Diencephalon (tissue), 1 donor: ENCODE measurements at places on chromosomes 6 and 20. TPM values are rescaled to one million over a fixed set of nuclear protein-coding genes. Genes with fewer than 3 reads are reported as not detected.

Gene RAB5IF
- 41.3 TPM for total RNA-seq

Gene PRDM13
- total RNA-seq = 0.46 TPM

Gene HCRTR2
- 30.0 TPM for total RNA-seq

Gene MCHR2
- 1.6 TPM for total RNA-seq

Gene PTCRA
- not detected for total RNA-seq

Gene GNMT
- not detected for total RNA-seq

Gene SIRPD
- total RNA-seq = not detected

Gene HSPA1A
- 190 TPM for total RNA-seq

Gene DEFB126
- total RNA-seq = not detected

Gene KHDRBS2
- total RNA-seq = 33.7 TPM

Gene ENPP1
- 3.0 TPM for total RNA-seq

Gene ULBP2
- total RNA-seq = 2.1 TPM

Gene SAPCD1
- total RNA-seq = 2.1 TPM

Gene NRSN1
- 31.4 TPM for total RNA-seq

Gene RAET1G
- total RNA-seq = not detected

Gene IL17F
- total RNA-seq = not detected

Gene BEND6
- total RNA-seq = 47.3 TPM

Gene COX4I2
- total RNA-seq = not detected

Gene KHDC1L
- 0.69 TPM for total RNA-seq

Gene ATP9A
- 390 TPM for total RNA-seq

Gene GPX5
- not detected for total RNA-seq

Gene ZBTB9
- 10.6 TPM for total RNA-seq

Gene C6orf132
- 0.23 TPM for total RNA-seq

Gene AKIRIN2
- 51.0 TPM for total RNA-seq

Gene SLC25A27
- 32.1 TPM for total RNA-seq

Gene GTSF1L
- not detected for total RNA-seq

Gene BPIFB3
- not detected for total RNA-seq

Gene MEI4
- 2.1 TPM for total RNA-seq

Gene SLC22A1
- total RNA-seq = 0.46 TPM

Gene TMEM74B
- total RNA-seq = 16.1 TPM

Gene NCR2
- not detected for total RNA-seq

Gene ZNF831
- 0.23 TPM for total RNA-seq

Gene KCNK16
- not detected for total RNA-seq

Gene KIAA0408
- total RNA-seq = 105 TPM

Gene CCDC170
- total RNA-seq = 5.5 TPM

Gene UFL1
- total RNA-seq = 28.6 TPM

Gene STK4
- total RNA-seq = 31.6 TPM

Gene SIGLEC1
- total RNA-seq = 0.23 TPM

Gene TRIM31
- not detected for total RNA-seq

Gene ZBTB12
- 19.4 TPM for total RNA-seq

Gene HLA-DQA1
- 0.92 TPM for total RNA-seq

Gene KCNK5
- not detected for total RNA-seq

Gene ARMH2
- not detected for total RNA-seq

Gene DEFB113
- total RNA-seq = not detected

Gene AIG1
- 48.4 TPM for total RNA-seq

Gene SLC22A2
- total RNA-seq = 0.46 TPM

Gene SYCP2
- total RNA-seq = 4.2 TPM

Gene ISM1
- 2.8 TPM for total RNA-seq

Gene TMX4
- 90.9 TPM for total RNA-seq
